Adrenal gland (tissue), 19 donors: ENCODE measurements at places on chromosomes 2 and 18. TPM values are rescaled to one million over a fixed set of nuclear protein-coding genes. Genes with fewer than 3 reads are reported as not detected.

The CCDC141 gene
- 0.34 TPM for polyA plus RNA-seq

DNA sequence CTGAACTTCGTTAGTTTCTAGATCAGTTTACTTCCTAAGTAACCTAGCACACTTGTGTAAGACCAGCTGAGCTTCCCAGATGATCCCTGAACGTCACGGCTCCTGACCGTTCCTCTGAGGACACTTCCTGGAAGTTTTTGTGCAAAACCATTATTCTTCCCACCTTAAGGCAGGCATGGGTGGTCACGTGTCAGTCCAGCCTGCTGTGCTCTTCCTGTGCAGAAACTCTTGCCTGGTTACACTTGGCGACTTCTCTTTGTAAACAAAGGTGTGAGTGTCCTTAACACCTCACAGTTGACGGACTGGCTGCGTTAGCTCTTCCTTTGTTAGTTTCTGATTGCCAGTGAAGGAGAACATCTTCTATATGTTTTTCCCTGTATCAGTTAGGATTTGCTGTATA, 118.3 kb downstream of the SH3RF3 start:
- no peaks in the 10 kb centered on the region for H3K27me3 ChIP-seq
- no peak overlapping the region for H3K4me3 ChIP-seq
- peak overlapping the region; percentile 29 for H3K27ac ChIP-seq
- peaks cover 56% of the 10 kb centered on the region for H3K4me1 ChIP-seq
- DNase-seq: no peak

- H3K4me1 ChIP-seq: no peaks in the 10 kb centered on the region
- H3K4me3 ChIP-seq: no peak overlapping the region
- no peaks in the 10 kb centered on the region for H3K36me3 ChIP-seq
- H3K27me3 ChIP-seq: no peaks in the 10 kb centered on the region
- DNase-seq: no peak
Observed at GRCh38 chr2:241817126-241817820, 8.3 kb downstream of the NEU4 start.

DNA sequence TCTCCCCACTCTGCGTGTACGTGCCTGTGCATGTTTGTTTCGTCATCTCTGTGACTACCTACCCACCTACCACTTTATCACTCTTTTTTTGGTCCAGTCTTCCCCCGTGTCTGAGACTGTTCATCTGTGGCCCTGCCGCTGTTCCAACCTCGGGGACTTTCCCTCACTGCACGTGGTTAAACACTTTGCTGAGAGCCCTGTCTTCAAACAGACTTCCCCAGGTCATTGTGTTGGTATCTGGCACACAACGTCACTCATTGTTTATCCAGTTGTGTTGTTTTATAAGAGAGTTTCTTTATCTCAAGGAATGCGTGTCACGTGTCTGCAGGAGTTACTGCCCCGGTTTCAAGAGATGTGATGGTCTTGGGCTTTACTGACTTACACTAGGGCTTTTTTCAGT, 262.0 kb upstream of the RASGRP3 start:
- DNase-seq: no peak
- peaks cover 9% of the 10 kb centered on the region for H3K4me1 ChIP-seq
- H3K27ac ChIP-seq: no peak overlapping the region
- no peaks in the 10 kb centered on the region for H3K36me3 ChIP-seq

GRCh38 chr2:239903803-239904202, 121.3 kb downstream of the NDUFA10 start:
- H3K4me1 ChIP-seq: no peaks in the 10 kb centered on the region
- H3K36me3 ChIP-seq: no peaks in the 10 kb centered on the region
- DNase-seq: no peak
- H3K27me3 ChIP-seq: no peaks in the 10 kb centered on the region

- no peak overlapping the region for H3K27ac ChIP-seq
- H3K36me3 ChIP-seq: no peaks in the 10 kb centered on the region
- no peaks in the 10 kb centered on the region for H3K4me1 ChIP-seq
- H3K4me3 ChIP-seq: no peak overlapping the region
Observed at GRCh38 chr2:43251171-43251731, 24.8 kb upstream of the ZFP36L2 start.

DNA sequence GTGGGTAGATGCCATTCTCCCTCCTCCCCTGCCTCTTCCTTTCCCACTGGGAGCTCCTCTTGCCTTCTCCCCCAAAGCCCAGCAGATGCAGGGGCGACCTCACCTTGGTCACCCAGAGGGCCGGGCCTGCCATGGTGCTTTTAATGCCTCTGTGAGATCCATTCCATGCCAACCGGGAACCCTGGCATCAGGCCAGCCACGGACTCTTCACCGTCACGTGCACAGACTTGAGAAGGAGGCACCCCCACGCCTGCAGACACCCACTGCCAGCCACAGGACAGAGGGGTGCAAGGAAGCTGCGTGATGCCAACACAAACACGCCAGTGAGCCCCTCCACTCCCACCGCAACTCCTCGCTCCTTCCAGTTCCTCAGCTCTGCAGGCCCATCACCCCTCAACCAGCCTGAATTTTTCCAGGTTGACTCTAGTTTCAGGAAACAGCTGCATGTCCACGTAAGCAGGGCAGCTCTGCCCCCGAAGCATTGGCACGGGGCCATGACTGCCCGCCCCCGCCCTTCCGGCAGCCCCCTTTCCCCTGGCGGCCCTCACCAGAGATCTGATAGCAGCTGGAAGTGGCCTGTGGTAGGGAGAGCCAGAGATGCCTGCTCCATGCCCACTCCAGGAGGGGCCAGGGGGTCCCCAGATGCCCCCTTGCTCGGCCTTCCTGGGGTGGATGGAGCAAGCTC, 50.8 kb downstream of the DNMT3A start:
- DNase-seq: peak; percentile 83
- no peaks in the 10 kb centered on the region for H3K27me3 ChIP-seq
- no peaks in the 10 kb centered on the region for H3K36me3 ChIP-seq
- H3K4me1 ChIP-seq: peaks cover 58% of the 10 kb centered on the region
- H3K27ac ChIP-seq: no peak overlapping the region
- no peak overlapping the region for H3K4me3 ChIP-seq

GRCh38 chr2:195542067-195542466, 115.0 kb upstream of the SLC39A10 start:
- H3K27ac ChIP-seq: no peak overlapping the region
- no peaks in the 10 kb centered on the region for H3K4me1 ChIP-seq
- no peak for DNase-seq
- no peaks in the 10 kb centered on the region for H3K36me3 ChIP-seq
- H3K4me3 ChIP-seq: no peak overlapping the region

DNA sequence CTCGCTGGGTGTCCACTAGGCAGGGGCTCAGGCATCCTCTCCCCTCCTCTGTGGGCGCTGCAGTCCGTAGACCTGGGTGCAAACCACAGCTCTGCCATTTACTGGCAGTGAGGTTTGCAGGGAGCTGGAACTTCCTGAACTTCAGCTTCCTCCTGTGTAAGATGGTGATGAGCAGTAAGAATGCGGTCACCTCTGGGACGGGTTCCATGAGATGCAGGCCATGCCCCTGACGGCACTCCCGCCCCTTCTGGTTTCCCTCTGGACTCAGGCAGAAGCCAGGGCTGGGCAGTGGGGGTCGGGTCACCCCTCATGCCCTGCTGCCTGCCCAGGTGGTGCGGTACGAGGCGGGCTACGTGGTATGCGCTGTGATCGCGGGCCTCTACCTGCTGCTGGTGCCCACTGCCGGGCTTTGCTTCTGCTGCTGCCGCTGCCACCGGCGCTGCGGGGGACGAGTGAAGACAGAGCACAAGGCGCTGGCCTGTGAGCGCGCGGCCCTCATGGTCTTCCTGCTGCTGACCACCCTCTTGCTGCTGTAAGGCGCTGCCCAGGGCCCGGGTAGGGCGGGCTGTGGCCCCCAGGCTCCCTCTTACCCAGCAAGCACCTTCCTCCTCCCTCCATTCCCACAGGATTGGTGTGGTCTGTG, 1.5 kb downstream of the PROM2 start:
- no peaks in the 10 kb centered on the region for H3K27me3 ChIP-seq
- H3K4me3 ChIP-seq: no peak overlapping the region
- no peaks in the 10 kb centered on the region for H3K4me1 ChIP-seq
- no peak for DNase-seq
- no peaks in the 10 kb centered on the region for H3K36me3 ChIP-seq

GRCh38 chr2:70643715-70644114, 90.1 kb upstream of the TGFA start:
- H3K27me3 ChIP-seq: no peaks in the 10 kb centered on the region
- H3K4me3 ChIP-seq: no peak overlapping the region
- DNase-seq: no peak

The PPP1R1C gene
- 1.0 TPM for polyA plus RNA-seq

DNA sequence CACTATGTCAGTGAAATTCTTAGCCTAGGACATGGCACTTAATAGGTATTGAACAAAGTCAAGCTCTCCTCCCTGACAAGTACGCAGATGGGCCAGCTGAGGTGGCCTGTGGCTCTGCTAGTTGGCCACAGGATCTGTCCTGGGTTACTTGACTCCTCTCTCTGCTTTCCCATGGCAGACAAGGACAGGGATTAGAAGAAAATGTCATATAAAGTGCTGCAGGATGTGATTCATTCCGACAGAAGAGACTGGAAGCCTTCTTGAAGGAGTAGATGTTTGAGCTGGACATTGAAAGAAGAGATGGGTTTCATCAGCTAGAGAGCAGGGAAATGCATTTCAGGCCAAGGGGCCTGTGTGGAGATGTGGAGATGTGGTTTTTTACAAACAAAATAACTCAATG, 46.7 kb downstream of the SMAD7 start:
- H3K36me3 ChIP-seq: no peaks in the 10 kb centered on the region
- no peak overlapping the region for H3K4me3 ChIP-seq
- peak overlapping the region; percentile 58 for H3K27ac ChIP-seq
- H3K27me3 ChIP-seq: no peaks in the 10 kb centered on the region
- DNase-seq: no peak

GRCh38 chr2:207238831-207239701, 73.3 kb upstream of the KLF7 start:
- no peaks in the 10 kb centered on the region for H3K36me3 ChIP-seq
- H3K4me3 ChIP-seq: no peak overlapping the region
- DNase-seq: peak; percentile 37
- H3K27ac ChIP-seq: peak overlapping the region; percentile 84
- peaks cover 16% of the 10 kb centered on the region for H3K4me1 ChIP-seq
- H3K27me3 ChIP-seq: no peaks in the 10 kb centered on the region

GRCh38 chr18:71707400-71707799, 836.7 kb downstream of the CBLN2 start:
- DNase-seq: no peak
- no peaks in the 10 kb centered on the region for H3K27me3 ChIP-seq
- no peaks in the 10 kb centered on the region for H3K36me3 ChIP-seq
- no peaks in the 10 kb centered on the region for H3K4me1 ChIP-seq
- no peak overlapping the region for H3K4me3 ChIP-seq
- no peak overlapping the region for H3K27ac ChIP-seq

DNA sequence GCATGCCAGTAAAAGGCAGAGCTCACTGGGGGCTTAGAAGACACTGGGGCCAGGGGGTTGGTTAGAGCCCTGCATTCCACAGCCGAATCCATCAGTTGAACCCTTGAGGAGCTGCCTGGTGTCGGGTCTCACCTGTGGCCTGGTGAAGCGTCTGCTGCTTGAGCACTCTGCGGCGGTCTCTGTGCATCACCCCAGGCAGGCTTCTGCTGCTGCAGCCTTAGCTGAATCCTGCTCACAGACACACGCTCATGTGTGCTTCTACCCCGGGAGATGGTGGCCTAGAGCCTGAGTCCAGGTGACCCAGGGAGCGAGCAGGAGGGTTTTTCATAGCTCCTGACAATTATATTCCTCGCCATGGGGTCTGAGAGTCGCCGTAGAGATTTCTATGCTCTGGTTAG, 192.1 kb downstream of the MGAT5 start:
- H3K36me3 ChIP-seq: no peaks in the 10 kb centered on the region
- H3K27ac ChIP-seq: no peak overlapping the region
- H3K4me3 ChIP-seq: no peak overlapping the region
- H3K27me3 ChIP-seq: no peaks in the 10 kb centered on the region
- no peak for DNase-seq

GRCh38 chr2:96530474-96531357, 5.8 kb upstream of the ARID5A start:
- H3K36me3 ChIP-seq: no peaks in the 10 kb centered on the region
- no peaks in the 10 kb centered on the region for H3K27me3 ChIP-seq
- H3K4me3 ChIP-seq: no peak overlapping the region

The DSG2 gene
- polyA plus RNA-seq: 0.74 TPM
